C1 segment of cervical spinal cord (tissue), 14 donors: ENCODE measurements at places on chromosomes 12 and 14.

DNA sequence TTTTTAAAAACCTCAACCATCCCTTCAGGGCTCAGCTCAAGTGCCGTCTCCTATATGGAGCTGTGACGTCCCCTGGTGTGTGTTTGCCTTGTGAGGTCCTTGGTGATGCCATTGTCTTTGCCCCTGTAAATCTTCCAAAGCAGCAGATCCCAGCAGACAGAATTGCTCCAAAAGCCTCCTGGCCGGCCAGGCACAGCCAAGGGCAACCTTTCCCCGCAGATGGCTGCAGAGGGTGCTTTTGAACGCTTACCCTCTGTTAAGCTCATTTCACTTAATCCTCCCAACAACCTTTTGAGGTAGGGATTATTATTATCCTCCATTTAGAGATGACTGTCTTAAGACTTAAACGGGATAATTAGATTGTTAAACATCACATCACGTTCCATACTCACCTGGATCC lies 51.4 kb downstream of the RFX4 start:
- no peak for DNase-seq

- no peak for DNase-seq
Measured at GRCh38 chr12:130835011-130835410, 4.0 kb downstream of the STX2 start.

DNA sequence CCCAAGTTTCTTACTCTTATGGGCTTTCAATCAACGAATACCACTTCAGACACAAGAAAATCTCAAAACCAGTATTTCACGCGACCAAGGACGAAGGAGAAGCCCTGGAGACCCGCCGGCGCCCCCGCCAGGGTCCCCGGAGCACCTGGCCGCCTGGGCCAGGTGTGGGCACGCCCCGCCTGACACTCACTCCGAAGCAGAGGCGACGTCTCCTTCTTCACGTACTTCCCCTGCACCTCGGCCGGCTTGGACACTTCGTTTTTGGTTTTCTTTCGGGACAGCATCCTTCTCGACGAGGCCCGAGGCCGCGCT lies 466 bp downstream of the SAV1 start:
- no peak for DNase-seq

DNA sequence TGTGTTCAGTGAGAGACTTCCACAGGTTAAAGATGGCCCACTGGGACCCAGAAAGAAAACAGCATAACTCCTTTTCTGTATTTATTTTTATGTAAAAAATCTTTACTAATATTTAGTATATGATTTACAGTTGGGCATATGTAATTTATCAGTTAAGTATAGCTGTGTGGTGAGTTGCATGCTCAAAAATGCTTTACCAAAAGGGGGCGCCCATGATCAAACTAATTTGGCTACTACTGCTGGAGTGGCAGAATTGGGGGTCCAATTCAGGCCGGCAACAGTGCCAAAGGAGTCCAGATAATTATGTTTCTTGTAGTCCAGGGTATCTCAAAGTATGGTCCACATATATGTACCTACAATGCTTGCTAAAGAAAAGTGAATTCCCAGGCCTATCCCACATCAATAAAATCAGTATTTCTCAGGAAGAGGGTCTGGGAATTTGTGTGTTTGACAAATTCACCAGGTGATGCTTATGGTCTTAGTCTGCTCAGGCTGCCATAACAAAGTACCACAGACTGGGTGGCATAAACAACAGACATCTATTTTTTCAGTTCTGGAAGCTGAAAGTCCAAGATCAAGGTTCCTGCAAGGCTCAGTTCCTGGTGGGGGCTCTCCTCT lies 152.0 kb downstream of the KTN1 start:
- DNase-seq: no peak

DNA sequence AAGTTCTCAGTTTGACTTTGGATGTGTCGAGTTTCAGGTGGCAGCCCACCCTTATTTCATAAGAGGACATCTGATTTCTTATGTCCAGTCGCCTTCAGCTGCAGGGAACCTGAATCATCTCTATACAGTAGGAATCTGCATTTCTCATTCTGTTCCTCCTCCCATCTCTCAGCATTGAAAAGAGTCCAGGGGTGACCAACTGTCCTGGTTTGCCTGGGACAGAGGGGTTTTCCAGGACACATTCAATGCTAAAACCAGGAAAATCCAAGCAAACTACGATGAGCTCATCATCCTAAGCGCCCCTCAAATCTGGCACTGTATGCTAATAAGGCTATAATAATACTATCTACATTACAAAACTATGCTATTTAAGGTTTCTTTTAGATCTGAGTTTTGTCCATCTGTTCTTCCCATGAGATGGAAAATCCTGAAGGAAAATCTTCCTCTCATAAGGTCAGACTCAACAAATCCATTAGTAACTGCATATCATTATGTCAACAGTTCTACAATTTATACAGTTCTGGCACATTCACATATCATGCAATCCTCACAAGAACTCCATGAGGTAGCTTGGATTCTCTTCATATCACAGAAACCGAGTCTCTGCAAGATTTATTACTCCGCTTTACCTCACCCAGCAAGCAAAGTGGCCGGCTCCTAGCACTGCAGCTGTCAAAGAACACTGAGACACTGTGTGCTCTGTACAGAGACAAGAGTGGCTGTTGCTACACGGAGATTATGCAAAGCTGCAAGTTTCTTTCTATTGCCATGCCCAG lies 15.6 kb upstream of the CALM1 start:
- no peak for DNase-seq

- DNase-seq: no peak
Measured at GRCh38 chr12:111467857-111468241, 62.1 kb downstream of the SH2B3 start.

- no peak for DNase-seq
Measured at GRCh38 chr12:104890476-104891096, 67.5 kb downstream of the SLC41A2 start.

- DNase-seq: peak; percentile 5
Measured at GRCh38 chr14:57686304-57686703, 179.6 kb downstream of the SLC35F4 start.

DNA sequence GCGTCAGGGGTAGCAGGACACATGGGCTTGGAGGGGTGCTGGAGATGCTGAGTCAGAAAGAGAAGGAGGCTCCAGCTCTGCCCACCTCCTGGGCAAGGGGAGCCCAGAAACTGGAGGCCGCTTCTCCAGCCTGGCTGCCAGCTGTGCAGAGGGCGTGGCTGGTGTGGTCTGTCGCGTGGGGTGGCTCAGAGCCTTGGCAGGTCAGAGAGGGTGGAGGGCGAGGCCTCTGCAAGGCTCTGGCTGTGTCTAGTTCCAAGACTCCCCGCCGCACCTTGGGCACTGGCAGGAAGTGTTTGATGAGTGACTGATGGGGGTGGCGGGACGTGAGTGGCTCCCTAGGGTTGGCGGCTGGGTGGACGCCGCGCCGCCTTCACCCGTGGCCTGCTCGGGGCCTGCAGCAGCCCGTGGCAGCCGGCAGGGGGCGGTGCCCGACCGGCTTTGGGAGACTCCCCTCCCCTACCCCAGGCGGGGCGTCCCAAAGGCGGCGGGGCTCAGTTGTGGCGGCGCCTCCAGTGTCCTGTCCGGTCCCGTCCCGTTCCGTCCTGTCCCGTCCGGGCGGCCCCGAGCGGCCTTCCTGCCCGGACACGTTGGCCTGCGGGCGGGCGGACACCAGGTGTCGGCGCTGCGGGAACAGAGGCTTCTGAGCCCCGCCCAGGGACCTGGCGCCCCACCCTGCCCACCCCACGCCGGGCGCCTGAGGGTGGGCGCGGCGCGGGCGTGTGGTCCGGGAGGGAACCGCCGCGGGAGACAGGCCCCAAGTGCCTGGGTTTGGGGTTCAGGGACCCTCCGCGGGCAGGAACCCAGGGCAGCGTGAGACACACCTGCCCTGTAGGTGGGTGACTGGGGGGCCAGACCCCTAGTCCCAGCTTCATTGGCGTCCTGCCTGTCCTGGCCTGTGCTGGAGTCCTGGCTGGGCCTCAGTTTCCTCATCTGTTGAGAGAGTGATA lies 39.7 kb downstream of the KRT80 start:
- DNase-seq: peak; percentile 1

GRCh38 chr14:47674543-47675465 lies 601 bp downstream of the MDGA2 start:
- peak; percentile 55 for DNase-seq

- no peak for DNase-seq
Measured at GRCh38 chr12:130879781-130880389, 8.0 kb downstream of the RAN start.

DNA sequence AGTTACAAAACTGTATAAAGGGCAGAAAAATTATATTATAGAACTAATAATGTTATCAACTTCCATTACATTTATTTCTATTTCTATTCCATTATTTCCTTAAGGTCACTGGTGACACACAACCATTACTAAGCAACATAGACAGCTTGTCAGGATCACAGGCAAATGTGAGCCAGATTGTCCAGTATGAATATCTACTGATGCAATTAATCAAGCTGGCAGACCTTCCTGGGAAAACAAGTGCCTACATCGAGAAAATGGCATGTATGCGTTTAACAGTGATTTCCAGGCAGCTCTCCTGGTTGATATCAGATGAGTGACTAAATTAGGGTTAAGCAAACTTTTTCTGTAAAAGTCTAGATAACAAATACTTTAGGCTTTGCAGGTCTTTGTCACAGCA lies 36.9 kb upstream of the TSPAN8 start:
- DNase-seq: no peak

GRCh38 chr12:115752913-115753726 lies 524.4 kb downstream of the MED13L start:
- peak; percentile 4 for DNase-seq

- DNase-seq: no peak
Measured at GRCh38 chr14:105064721-105065143, 498 bp downstream of the GPR132 start.

DNA sequence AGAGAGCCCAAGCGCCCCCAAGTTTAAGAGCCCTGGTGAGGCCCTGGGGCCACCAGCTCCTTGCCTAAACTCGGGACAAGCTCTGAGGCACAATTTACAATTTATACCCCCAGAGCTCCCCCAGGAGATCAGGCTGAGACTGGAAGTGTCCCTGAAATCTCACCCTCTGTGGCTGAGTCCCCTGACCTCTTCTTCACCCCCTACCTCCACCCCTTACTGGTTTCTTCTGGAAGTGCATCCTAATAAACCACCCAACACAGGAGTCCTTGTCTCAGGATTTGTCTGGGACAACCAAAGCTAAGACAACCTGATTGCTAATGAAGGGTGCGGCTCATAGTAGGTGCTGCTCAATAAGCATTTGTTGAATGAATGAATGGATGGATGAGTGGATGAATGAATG lies 206.4 kb downstream of the BCL11B start:
- DNase-seq: no peak

DNA sequence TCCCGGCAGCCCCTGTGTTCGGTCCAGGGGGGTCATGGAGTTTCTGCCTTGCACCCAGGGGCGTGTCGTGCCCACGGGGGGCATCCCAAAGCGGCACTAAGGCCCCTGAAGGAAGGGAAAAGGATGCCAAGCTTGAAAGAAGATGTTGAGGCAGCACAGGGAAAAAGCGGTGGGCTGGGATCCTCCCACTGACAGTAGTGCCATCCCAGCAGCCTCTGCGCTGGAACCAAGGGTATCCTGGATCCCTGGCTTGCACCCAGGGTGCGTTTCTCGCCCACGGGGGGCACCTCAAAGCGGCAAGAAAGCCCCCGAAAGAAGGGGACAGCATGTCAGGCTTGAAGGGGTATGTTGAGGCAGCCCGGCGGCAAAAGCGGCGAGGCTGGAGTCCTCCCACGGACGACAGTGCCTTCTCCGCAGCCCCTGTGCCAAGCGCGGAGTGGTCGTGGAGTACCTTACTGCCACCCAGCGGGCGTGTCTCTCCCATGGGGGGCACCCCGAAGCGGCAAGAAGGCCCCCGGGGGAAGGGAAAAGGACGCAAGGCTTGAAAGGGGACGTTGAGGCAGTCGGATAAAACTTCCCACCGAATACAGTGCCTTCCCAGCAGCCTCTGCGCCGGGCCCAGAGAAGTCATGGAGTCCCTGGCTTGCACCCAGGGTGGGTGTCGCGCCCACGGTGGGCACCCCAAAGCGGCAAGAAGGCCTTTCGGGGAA lies 164.4 kb upstream of the ALG10B start:
- DNase-seq: no peak

- DNase-seq: no peak
Measured at GRCh38 chr12:79373896-79374499, 316.8 kb downstream of the PAWR start.

DNA sequence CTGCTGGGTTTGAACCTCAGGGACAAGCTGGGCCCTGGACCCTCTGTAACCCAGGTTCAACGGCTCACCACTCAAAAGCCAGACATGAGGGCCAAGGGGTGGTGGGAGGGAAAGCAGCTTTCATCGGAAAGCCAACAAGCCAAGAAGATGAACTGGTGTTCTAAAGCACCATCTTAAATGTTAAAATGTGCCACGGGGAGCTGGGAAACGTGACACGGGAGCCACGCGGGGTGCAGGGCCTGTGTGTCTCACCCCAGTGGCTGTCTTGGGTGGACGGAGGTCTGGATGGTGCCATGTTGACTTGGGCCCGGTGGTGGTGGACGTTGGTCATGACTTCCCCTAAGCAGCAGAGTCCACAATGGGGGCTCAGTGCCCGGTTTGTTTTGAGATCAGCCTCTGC lies 97.7 kb upstream of the SFSWAP start:
- no peak for DNase-seq

DNA sequence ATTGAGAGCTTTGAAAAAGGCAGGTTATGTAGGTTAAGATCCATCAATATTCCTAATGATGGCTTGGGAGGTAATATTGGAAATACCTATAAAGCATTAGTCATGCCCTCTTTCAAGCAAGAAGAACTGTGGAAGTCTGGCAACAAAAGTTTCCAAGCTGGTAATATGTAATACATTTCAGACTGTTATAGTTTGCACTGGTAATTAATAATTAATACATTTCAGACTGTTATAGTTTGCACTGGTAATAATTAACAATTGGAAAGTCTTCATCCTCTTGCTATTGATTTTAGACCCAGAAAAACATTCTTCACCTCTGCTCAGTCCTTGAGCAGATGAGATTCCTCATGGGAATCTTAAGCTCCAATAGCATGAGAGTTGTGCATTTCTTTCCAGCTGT lies 29.0 kb upstream of the WDR89 start:
- DNase-seq: no peak

DNA sequence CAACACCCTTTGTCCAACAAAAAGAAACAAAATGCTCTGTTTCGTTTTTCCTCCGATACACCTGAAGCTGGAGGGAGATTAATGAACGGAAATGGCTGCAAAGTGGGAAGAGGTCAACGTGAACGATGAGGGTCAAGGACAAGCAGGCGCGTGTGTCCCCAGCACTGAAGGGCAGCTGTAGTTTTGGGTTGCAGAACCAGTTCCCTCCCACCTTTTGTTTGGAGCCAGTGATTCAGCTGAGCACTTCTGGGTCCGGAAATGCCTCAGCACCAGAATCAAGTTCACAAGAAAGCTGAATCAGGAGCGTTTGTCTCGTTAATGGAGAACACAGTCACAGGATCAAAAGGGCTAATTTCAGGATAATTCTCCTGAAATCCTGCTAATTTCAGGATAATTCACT lies 51.1 kb upstream of the PWP1 start:
- DNase-seq: no peak

GRCh38 chr12:55733021-55733555 lies 4.3 kb upstream of the CD63 start:
- no peak for DNase-seq
